ENCODE measurements at places on chromosomes 3 and 15. TPM values are rescaled to one million over a fixed set of nuclear protein-coding genes. Genes with fewer than 3 reads are reported as not detected.

The RBPMS2 gene
- total RNA-seq, result 0.17 TPM

The PRSS50 gene
- total RNA-seq, result not detected

The CHST14 gene
- total RNA-seq, result 5.8 TPM

The GPR176 gene
- 1.8 TPM for total RNA-seq

The GABRB3 gene
- not detected for total RNA-seq

The ADAMTS9 gene
- 0.86 TPM for total RNA-seq

The DGKG gene
- total RNA-seq, result not detected

The RETNLB gene
- total RNA-seq, result not detected

The DAZL gene
- total RNA-seq, result not detected

The LRRC34 gene
- total RNA-seq, result not detected

The GP5 gene
- total RNA-seq, result 0.15 TPM

The CCR4 gene
- not detected for total RNA-seq

The SPINT1 gene
- total RNA-seq, result 57.9 TPM

The APBA2 gene
- total RNA-seq, result not detected

The MKRN2OS gene
- total RNA-seq, result 0.37 TPM

The SI gene
- not detected for total RNA-seq

The TM4SF4 gene
- total RNA-seq, result not detected

The PPP1R14D gene
- not detected for total RNA-seq

The CLSTN2 gene
- not detected for total RNA-seq

The PLSCR2 gene
- total RNA-seq, result not detected

The PRR20G gene
- total RNA-seq, result not detected

The ANKRD63 gene
- not detected for total RNA-seq

The CFAP91 gene
- not detected for total RNA-seq

The CAPN3 gene
- 7.5 TPM for total RNA-seq

Measured in MCF 10A (cell line).